ENCODE measurements at places on chromosomes 1 and 21.

GRCh38 chr1:157288492-157288891, 150.3 kb upstream of the ETV3 start:
- DNase-seq, result no peak

DNA sequence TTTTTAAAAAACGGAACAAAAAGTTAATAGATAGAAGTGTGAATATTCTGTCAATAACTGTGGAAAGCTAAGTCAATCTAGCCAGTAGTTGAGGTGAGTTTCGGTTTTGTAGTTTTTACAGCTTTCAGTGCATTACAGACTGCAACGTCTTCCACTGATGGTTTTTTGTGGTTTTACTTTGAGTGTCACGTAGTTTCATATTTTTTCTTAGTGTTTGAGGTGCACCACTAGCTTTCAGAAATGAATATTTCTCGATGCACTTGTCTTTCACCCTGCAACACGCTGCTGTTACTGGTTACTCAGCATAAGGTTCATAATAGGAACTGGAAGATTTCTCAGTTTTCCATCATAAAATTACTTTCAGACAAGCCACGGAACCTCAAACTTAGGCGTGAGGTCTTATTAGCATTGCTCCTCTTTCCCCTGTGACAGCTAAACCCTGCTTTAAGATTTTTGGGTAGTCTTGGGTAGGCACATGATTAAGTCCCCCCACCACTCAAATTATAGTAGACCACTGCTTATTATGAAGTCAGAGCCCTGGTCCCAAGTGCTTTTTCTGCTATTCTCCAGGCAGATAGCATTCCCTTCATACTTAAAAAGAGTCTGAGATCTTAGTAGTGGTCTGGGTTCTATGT, 1412.7 kb downstream of the KCNT2 start:
- no peak for DNase-seq

GRCh38 chr1:116682641-116683221, 15.2 kb upstream of the IGSF3 start:
- no peak for DNase-seq

DNA sequence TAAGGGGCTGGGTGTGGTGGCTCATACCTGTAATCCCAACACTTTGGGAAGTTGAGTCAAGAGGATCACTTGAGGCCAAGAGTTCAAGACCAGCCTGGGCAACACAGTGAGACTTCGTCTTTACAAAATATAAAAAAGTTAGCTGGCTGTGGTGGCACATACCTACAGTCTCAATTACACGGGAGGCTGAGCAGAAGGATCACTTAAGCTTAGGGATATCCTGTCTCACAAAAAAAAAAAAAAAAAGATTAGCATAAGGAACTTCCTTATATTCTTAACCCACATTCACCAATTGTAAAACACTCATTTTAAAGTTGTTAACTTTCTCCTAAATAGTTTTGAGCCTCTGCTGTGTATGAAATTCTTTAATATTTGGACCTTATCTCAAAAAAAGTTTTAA, 53.1 kb downstream of the ABCD3 start:
- no peak for DNase-seq

GRCh38 chr1:36207339-36207738, 16.9 kb upstream of the THRAP3 start:
- no peak for DNase-seq
